ENCODE measurements at places on chromosomes 4 and X.

GRCh38 chr4:105116616-105117319 lies 29.9 kb upstream of the TET2 start:
- DNase-seq = no peak

GRCh38 chr4:145739845-145740244 lies 59.9 kb downstream of the C4orf51 start:
- no peak for DNase-seq

GRCh38 chr4:136424052-136424451 lies 1108.2 kb downstream of the PCDH18 start:
- no peak for DNase-seq

GRCh38 chrX:105191878-105192277 lies 28.6 kb downstream of the TEX13A start:
- no peak for DNase-seq

- no peak for DNase-seq
Observed at GRCh38 chrX:31092476-31092875, 20.6 kb upstream of the FTHL17 start.

- DNase-seq = no peak
Observed at GRCh38 chr4:122045533-122045932, 93.7 kb upstream of the TRPC3 start.

GRCh38 chrX:22126327-22126726 lies 94.2 kb downstream of the PHEX start:
- DNase-seq = no peak

DNA sequence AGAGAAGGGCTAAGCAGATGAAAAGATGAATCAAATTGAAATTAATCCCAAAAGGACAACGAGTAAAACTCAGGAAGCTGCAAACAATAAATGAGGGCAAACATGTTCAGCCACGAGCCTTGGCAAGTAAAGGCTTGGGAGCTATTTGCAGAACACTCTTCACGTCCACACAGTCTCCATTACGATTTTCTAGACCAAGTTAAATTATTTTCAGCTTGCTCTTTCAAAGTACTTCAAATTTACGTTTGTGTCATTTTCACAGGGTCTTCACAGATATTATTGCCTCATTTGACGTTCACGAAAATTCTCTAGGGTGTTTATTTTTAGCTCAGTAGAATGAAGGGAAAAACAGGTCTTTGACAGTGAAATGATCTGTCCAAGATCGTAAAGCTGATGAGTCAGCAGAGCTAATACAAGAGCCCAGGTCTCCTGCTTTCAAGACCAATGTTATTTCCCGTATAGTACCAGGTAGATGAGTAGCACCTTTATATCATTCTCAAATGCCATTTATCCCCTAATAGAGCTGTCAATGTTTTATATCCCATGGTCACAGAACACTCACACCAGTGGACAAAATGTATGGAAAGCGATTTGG lies 20.9 kb downstream of the KLB start:
- DNase-seq = no peak

DNA sequence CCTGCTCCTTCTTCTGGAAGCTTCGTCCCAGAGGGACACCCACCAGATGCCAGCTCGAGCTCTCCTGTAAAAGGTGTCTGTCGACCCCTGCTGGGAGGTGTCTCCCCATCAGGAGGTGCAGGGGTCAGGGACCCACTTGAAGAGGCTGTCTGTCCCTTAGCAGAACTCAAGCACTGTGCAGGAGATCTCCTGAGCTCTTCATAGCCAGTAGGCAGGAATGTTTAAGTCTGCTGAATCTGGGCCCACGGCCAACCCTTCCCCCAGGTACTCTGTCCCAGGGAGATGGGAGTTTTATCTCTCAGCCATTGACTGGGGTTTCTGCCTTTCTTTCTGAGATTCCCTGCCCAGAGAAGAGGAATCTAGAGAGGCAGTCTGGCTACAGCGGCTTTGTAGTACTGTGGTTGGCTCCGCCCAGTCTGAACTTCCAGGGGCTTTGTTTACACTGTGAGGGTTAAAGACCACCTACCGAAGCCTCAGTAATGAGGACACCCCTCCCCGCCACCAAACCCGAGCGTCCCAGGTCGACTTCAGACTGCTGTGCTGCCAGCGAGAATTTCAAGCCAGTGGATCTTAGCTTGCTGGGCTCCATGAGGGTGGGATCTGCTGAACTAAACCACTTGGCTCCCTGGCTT lies 1383.0 kb upstream of the TENM3 start:
- no peak for DNase-seq

DNA sequence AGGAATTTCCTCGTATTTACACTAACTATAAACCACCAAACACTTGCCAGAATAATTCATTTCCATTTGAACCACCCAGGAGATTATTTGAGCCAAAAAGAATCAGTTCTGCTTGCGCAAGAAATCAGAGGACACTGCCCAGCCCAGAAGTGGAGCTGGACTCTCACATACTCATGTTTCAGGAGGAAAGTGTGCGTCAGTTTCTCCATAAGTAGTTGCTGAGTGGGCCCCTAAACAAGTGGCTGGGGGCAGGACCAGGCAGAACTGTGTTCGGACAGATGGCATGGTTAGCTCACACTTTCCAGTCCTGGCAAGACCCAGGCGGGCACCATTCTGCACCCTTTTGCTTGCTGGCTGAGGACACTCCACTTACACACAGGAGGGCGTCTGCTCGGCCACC lies 38.8 kb downstream of the BTC start:
- no peak for DNase-seq

- DNase-seq = no peak
Observed at GRCh38 chrX:111382277-111382676, 29.7 kb downstream of the DCX start.

- no peak for DNase-seq
Observed at GRCh38 chrX:38804432-38804681, 3.1 kb downstream of the MID1IP1 start.

GRCh38 chrX:20412871-20413486 lies 146.3 kb upstream of the RPS6KA3 start:
- no peak for DNase-seq

- no peak for DNase-seq
Observed at GRCh38 chrX:127259742-127260141, 440.2 kb downstream of the PRR32 start.

DNA sequence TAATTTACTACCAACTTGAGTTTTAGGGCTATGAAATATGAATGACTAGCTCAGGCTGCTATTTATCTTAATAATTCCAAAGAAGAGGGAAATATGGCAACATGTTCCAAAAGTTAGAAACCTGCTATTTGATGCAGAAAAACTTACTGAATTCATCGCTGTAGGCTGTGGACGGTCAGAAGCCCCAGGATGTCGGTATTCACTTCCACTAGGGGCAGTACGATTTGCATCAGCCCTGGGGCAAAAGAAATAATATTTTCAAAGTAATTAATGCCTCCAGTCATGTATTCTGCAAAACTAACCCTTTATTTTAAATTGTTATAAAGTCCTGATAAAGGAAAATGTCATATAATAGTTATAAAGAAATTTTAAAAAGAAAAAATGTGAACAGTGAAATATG lies 4.5 kb downstream of the PLRG1 start:
- no peak for DNase-seq

DNA sequence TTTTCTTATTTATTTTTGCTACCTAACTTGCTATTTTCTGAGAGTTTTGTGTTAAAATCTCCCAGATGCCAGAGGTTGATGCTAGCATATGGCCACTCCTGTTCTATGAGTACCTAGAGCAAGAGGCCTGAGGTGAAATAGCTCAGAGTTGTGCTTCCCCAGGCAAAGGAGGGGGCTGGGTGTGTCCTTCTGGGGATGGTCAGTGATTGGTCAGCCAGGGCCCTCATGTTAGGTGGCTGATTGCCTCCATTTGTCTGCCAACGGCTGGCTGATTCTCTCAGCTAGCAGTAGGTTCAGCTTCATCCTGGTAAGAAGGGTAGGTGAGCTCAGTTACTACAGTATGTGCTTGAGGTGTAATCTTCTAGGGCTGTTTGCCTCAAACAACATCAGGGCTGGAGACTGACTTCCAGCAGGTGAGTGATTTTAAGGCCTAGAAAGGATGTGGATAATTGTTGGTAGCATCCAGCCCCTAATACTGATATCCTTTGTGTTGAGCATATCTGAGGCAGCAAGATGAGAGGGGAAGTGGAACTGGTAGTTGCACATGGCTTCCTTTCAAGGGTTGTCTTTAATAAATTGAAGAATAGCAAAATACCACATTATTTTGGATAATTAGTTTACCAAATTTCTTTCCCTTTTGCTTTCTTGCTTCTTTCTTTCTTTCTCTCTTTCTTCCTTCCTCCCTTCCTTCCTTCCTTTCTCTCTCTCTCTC lies 62.5 kb upstream of the RHOH start:
- no peak for DNase-seq

DNA sequence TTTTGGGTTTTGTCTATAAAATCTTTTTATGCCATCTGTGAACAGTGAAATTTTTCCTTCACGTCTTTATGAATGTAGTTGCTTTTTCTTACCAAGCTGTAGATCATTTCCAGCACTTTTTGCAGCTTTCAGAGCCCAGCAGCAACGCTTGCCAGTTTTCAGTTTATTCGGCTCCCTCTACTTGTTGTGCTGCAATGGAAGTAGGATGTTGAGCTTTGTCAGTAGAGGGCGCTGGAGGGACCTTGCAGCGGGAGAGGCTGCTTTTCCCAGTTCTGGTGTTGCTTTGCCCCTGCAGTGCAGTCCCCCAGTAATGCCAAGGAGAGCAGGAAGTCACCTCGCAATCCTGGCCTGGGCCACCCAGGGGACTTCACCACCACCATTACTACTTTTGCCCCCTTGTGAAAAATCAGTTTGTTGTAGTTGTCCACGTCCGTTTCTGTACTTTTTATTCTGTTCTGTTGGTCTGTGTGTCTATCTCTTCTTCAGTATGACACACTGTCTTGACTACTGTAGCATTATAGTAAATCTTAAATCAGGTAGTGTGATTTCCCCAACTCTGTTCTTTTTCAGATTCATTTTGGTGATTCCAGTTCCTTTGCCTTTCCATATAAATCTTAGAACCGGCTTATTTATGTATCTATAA lies 21.8 kb downstream of the CMC4 start:
- DNase-seq = no peak

DNA sequence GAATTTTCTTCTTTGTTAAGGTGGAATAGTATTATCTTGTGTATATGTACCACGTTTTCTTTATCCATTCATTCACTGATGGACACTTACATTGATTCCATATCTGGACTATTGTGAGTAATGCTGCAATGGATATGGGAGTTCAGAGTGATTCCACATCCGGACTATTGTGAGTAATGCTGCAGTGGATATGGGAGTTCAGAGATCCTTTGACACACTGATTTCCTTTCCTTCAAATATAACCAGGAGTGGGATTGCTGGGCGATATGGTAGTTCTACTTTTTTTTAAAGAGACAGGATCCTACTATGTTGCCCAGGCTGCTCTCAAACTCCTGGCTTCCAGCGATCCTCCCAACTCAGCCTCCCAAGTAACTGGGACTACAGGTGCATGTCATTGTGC lies 12.1 kb downstream of the TMEM156 start:
- DNase-seq = no peak

DNA sequence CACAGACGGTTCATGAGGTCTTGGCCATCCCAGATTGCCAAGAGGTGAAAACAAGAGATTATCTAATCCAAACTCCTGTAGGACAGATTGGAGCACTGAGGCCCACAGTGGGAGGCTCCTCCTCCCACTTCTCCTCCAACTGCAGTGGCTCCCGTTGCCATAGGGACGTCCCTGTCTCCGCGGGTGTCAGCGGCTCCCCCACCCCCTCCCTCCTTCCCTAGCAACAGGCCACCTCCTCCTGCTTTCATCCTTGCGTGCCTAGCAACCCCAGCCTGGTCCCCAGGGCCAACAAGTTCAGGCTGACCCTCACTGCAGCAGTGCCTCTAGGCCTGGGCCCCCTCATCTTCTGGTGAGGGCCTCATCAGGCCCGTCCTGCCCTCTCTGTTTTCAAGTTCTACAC lies 6.8 kb upstream of the IQSEC2 start:
- no peak for DNase-seq

- DNase-seq = no peak
Observed at GRCh38 chr4:2697995-2698414, 58.1 kb downstream of the TNIP2 start.

DNA sequence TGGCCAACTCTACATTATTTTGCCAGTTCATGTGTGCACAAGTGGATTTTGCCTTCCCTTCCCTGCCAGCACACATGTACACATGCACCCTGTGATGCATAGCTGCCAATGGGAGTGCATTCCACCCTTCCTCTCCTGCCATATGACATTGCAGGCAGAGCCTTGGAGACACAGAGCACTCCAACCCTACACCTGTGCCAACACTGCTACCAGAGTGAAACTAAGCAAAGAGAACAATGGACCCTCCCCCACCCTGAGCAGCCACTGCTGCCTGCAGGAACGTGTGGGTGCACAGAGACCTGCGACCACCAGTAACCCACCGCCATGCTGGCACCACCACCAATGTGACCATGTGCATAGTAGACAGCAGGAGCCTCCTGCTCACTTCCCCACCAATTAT lies 78.4 kb downstream of the ITM2A start:
- DNase-seq = no peak

DNA sequence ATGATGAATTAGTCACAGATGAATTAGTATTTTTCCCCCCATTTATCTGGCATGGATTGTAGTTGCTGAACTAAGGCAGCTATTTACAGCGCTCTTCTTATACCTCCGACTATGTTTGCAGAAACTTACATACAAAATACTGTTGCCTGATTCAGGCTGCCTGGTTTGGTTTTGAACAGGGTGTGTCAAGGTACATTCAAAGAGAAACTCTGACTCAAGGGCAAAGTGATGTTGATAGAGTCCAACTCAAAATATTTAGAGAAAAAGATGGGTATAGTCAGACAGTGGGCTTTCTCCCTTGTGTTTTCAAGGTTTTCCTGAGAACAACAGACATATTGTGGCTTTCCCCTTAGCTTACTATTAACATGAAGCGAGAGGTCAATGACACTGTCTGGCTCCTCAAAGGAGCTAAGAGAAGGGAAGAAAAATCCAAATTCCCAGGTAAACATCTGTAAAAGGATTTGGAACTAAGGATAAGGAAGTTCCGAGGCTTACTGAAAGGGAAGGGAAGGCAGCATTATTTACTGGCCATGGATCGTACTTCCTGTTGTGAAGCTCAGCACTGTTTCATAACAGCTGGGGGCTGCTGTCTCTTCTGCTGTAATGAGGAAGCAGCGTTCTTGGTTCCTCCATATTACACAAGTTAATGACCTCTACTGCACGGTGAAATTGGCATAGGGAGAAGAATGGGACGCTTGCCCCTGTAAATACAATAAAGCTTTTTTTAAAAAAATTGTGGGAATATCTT lies 30.9 kb downstream of the FAM9C start:
- DNase-seq = no peak

GRCh38 chr4:26879805-26880204 lies 19.2 kb downstream of the STIM2 start:
- DNase-seq = no peak

GRCh38 chr4:100083289-100083688 lies 107.0 kb downstream of the DDIT4L start:
- DNase-seq = no peak

- peak; percentile 0 for DNase-seq
Observed at GRCh38 chr4:154743683-154744340, at the start of gene LRAT. TSS of gene LRAT (plus strand) at chr4:154744000. CDS start at chr4:154744327, 327 bp downstream.

- DNase-seq = no peak
Observed at GRCh38 chrX:132486599-132487178, 2.1 kb downstream of the MBNL3 start.

DNA sequence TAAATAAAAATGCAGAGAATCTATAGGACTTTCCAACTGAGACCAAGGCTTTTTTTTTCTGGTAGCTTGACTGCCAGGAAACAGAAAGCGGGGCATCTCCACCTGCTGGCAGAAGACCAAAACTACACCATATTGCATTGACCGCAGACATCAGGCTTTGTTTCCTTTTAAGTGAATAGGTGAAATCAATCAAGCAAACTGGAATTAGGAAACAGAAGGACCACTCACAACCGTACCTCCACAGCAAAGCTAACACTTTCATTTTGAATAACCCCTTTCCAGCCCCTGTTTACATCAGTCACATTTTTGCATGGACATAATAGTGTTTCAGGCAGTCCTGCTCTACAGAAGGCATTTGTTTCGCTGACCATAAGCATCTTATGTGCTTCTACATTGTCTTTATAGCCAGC lies 218.2 kb downstream of the IDS start:
- DNase-seq = no peak

Data from stimulated activated CD8-positive, alpha-beta memory T cell treated with anti-CD3 and anti-CD28 coated beads, Interleukin-7, amount 100 ng/mL, for 24 hours (primary cell).